HEK293T (cell line): ENCODE measurements at places on chromosomes 2 and 18.

GRCh38 chr18:57429167-57430078, 5.8 kb upstream of the ONECUT2 start:
- no peak for DNase-seq

GRCh38 chr18:67574749-67575148, 58.2 kb upstream of the DSEL start:
- no peak for DNase-seq

GRCh38 chr2:134271758-134272157, 17.9 kb downstream of the MGAT5 start:
- DNase-seq, result no peak

DNA sequence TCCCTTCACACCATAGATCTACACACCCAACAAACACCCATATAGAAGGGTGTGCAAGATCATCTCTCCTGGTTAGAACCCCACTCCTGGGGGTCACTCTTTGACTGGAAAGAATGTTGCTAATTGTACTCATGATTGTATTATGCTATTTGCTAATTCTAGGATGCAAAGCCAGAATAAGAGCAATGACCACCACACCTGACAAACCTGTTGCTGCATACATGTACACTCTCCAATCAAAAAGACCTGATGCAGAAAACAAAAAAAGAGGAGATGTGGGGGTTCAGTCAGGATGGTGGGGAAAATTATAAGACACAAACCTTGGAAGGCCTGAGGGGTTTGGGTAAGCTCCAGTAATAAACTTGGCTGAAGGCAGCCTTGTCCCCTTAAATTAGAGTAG, 36.9 kb upstream of the PDK1 start:
- DNase-seq, result no peak

DNA sequence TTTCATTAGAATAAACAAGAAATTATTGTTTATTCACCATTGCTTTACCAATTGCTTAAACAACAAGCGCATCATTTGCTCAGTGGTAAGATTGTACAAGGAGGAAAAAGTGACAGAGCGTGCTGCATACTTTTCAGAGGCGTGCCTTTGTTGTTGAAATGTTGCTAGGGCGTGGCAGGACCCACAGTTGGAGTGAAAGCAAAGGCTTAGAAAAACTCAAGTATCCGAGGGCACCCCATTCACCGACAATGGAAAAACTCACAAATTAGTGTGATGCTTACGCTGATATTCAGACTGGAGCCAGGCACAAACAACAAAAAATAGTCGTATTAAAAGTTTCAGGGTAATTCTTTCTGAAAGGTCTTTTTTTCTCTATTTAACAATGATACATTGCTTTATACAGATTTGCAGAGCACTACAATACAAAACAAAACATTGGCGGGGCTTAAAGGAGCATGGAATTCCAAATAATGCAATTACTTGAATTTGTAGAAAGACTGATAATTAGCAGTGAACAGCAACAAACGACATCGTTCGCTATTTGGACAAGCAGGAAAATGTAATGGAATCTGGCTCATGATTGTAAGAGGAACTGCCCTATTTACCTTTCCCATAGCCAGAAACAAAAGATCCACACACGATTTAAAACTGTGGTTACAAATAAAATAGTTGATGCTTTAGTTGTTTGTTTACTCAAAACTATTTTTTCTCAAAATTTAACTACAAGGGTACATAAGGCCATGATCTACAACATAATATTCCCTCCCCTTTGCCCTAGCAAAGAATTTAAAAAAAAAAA, 37.8 kb upstream of the RTTN start:
- DNase-seq, result no peak

GRCh38 chr2:218256612-218257350, 4.0 kb upstream of the GPBAR1 start:
- DNase-seq, result no peak

DNA sequence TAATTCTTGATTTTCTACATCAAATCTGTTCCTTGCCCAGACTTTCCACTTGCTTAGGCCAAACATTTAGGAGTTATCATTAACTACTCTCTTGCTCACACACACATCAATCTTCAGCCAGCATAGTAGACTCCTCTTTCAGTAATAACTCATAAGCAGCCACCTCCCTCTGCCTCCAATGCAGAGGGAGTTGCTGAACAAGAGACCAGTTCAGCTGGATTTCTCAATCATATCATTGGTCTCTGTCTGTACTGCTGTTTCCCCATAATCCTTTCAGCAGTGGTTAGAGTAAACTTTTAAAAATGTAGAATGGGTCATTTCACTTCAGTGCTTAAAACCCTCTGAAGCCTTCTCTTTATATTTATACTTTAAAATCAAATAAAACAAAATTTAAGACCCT, 112.9 kb downstream of the SLC39A10 start:
- DNase-seq, result no peak

DNA sequence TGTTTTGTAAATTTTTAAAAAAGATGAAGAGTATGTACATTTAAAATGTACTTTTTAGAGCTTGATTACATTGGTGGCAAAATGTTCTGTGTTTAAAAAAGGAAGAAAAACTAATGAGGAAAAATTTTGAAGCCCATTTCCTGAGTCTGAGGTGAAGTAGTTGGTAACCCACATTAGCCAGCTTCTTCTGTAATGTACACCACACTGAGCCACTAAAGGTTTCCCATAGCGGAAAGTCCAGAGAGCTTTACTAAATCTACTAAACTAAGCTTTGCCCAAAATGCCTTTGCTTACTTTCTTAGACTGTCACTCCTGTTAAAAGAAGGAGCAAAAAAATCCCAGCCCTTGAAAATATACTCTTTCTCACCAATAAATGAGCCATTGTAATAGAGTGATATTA, 804.8 kb upstream of the ZEB2 start:
- DNase-seq, result no peak

- DNase-seq, result no peak
Measured at GRCh38 chr2:169089182-169089581, 19.8 kb downstream of the DHRS9 start.

DNA sequence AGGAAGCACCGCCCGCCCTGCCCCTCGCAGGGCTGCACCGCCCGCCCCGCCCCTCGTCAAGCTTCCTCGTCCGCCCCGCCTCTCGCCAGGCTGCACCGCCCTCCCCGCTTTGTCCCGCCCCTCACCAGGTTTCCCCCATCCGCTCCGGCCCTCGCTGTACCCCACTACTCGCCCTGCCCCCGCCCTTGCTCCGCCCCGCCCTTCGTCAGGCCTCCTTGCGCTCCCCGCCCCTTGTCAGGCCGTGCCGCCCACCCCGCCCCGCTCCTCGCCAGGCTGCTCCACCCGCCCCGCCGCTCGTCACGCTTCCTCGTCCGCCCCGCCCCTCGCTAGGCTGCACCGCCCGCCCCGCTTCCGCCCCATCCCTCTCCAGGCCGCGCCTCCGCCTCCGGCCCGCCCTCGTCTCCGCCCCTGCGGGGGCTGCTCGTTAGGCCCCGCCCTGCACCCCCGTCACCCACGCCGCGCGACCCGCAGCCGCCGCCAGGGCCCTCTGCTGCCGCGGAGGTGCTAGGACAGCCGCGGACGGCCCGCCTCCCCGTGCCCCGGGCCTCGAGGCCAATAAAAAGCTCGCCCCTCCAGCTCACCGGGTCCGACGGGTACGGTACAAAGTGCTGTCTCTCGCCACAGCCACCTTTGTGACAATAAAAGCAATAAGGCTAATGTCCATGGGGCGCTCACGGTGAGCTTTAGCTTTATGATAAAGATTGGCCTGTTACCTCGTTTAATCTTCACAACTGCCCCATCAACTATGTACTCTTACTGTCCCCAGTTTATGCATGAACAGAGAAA, 602 bp upstream of the DNPEP start:
- peak; percentile 96 for DNase-seq

GRCh38 chr2:2520401-2520811, 189.3 kb upstream of the MYT1L start:
- no peak for DNase-seq

DNA sequence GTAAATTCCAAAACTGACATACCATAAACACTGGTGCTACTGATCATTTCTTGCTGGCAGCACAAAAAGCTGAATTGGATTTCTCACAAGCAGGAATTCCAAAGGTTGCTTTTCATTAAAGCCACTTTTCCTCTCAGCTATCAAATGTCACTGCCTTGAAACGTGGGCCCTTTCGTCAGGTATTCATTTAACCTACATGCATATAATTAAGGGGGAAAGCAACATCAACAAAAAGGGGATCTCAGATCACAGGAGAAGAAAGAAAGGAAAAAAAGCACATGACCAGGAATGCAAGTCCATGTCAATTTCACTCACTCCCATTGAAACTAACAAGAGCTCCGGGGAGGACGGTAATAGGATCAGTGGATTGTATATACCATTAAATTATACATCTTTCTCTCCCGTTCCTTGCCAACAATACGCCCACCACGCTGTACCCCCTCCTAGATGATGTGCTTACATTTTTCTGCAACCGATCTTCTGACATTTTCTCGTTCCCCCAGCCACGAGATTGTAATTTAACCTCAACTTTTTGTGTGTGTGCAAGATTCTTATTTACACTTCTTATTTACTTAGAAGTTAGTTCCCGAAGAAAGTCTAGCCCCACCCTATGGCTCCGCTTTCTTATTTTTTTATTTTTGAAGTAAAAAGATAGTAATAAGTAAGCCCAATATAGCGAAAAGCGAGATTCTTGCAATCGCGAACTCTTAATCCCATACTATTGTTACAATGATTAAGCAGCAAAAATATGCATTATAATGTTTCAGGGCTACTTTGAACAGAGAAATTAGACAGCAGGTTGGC, 725 bp downstream of the FIGN start:
- peak; percentile 16 for DNase-seq

GRCh38 chr2:135030826-135031225, 16.4 kb downstream of the MAP3K19 start:
- peak; percentile 16 for DNase-seq

DNA sequence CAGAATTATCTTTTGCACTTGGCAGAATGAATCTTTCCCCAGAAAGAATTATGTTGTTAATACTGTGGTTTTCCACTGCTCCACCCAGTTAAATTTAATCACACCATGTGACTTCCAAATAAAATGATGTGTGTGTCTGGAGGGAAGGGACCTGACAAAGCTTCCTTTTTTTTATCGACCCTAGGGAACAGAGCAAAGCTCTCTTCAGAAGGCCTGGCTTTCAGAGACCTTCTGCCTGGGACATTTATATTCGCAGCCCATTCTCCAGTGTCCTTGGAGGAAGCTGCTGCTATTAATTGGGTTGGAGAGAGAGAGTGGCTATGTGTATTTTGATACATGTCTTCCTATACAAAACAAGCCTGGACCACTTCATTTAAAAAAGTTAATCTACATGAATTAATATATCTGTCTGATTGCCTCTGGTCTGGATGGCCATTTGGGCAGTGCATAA, 233.7 kb downstream of the PRKCE start:
- no peak for DNase-seq

- no peak for DNase-seq
Measured at GRCh38 chr2:143392358-143392757, 263.1 kb downstream of the ARHGAP15 start.

- DNase-seq, result no peak
Measured at GRCh38 chr2:2331881-2332280, 806 bp upstream of the MYT1L start.

DNA sequence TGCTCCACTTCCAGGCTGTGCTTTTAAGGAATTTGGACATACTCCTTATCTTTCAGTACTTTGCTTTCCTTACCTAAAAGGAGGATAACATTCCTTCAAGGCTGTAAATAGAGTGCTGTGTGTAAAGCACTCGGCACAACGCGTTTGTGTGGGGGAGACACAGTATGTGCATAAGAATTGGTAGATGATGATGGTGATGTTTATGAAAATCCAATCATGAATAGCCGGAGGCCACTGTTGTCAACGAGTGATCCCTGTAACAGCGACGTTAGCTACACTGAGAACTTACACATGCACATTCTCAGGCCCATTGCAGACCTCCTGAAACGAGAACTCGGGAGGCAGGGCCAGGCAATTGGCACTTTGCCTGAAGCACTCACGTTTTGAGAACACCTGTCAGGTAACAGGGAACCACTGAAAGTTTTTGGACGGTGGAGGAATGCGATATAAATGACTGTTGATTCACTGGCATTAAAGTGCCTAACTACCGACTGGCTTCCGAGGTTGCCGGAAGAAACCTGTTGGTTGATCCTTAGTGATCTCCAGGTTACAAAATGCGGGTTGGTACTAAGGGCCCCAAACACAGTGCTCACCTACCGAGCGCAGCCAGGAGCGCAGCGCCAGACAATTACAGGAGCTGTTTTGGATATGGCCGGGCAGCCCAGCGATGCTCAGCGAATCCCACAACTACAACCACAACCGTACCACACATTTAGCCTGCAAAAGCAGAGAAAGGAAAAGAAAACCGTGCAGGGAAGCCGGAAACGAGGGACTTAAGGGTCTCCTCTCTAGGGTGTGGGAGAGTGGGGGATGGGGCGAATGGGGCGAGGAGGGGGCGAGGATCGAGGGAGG, 1.0 kb upstream of the MAP4K4 start:
- DNase-seq, result no peak

DNA sequence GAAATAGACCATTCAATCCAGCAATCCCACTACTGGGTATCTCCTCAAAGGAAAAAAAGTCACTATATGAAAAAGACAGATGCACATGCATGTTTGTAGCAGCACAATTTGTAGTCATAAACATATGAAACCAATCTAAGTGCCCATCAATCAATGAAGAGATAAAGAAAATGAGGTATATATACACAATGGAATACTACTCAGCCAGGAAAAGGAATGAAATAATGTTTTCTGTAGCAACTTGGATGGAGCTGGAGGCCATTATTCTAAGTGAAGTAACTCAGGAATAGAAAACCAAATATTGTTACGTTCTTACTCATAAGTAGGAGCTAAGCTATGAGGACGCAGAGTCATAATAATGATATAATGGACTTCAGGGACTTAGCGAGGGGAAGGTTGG, 45.2 kb upstream of the LRRC30 start:
- no peak for DNase-seq

DNA sequence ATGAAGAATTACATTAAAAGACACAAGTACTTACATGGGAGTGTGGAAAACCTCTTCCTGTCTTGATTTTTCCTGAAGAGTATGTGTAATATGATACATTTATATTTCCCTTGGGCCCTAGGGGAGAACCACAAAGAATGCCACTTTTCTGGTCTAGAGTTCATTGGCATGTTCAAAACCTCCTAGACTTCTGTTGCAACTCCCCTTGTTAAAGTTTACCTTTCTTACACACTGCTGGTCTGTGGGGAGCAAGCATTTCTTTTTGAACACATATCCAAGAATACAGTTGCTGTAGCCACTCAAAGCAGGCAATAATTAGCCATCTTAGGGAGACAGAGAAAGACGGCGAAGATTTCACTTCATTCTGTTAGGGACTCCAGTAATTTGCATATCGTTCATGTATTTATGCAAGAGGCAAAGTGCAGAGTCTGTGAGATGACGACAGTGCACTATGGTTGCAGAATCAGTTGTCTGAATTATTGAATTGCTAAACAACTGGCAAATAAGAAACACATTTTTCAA, 103.5 kb downstream of the NOL4 start:
- peak; percentile 49 for DNase-seq
